ENCODE measurements at places on chromosomes 1 and 21.

DNA sequence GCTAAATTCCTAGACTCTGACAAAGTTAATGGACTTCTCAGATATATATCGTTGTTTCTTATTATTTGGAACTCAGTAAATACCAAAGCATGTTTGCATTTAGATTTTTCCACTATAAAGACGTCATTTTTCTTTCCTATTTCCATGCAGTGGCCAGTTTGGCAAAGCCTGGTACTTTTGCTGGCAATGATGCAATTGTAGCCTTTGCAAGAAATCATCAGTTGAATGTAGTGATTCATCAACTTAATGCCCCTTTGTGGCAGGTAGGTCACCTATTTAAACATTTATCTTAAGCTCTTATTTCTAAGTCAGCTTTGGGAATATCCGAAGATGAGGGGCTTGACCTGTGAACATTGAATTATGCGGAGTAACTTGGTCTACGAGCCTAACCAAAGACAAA, 12.0 kb downstream of the OTUD3 start:
- DNase-seq, result no peak

- no peak for DNase-seq
Measured at GRCh38 chr1:18292531-18292930, 184.9 kb downstream of the IGSF21 start.

- DNase-seq, result no peak
Measured at GRCh38 chr1:185425163-185425562, 108.1 kb upstream of the IVNS1ABP start.

- no peak for DNase-seq
Measured at GRCh38 chr1:171507435-171507834, 22.1 kb downstream of the PRRC2C start.

DNA sequence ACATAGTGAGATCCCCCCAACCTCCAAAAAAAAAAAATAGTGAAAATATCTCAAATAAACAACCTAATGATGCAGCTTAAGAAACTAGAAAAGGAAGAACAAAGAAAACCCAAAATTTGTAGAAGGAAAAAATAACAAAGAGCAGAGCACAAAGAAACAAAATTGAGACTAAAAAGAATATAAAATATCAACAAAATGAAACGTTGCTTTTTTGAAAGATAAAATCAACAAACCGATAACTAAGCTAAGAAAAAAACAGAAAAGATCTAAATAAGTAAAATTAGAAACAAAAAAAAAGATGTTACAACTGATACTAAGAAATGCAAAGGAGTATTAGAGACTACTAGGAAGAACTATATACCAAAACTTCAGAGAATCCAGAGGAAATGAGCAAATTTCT, 139.3 kb upstream of the PALMD start:
- DNase-seq, result no peak

DNA sequence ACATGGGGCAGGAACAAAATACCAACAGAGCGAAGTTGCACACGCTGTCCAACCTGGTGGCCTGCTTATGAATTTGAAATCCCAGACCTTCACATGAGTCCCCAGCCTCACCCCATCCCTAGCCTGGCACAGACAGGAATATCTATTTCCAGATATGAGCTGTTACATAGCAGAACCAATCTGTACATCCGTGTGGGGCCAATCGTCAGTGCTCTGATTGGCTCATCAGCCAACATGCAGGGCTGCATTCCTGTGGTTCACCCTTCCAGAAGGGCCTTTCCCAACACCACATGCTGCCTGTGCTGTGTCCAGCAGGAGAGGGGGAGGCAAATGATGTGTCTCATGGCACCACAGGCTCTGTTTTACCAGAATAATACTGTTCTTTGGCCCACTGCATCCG, 31.3 kb downstream of the CCN1 start:
- no peak for DNase-seq

DNA sequence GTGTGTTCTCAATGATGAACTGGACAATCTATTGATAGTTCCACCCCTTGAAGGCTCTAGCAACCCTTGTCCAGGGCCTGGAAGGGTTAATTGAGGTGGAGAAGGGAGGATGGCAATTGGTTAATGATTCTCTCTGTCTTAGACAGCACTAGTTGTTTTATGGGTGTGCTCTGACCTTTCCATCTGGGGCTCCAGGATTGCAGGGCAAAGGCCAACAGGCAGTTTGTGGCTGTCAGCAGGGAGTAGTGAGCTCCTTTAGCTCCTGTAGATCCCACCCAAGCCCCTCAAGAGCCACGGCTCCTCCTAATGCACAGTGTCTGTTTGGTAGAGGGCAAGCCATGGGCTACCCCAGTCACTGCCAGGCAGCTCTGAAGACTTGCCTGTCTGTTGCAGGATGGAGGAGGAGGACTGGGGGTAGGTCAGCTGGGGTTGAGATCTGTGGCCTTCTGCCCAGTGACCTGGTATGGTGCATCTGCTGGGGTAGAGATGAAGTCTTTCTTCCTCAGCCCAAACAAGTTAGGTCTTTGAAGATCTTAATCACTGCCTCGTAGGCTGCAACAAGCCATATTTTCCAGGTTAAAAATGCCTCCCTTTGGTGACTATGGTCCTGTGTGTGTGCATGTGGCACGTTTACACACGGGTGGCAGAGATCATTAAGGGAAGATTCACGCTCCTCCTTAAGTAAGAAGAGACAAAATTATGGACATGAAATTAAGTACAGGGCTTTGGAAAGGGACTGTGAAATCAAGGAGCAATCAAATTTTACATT, 7.7 kb downstream of the MROH7 start:
- no peak for DNase-seq

GRCh38 chr1:24735156-24735508, 10.1 kb upstream of the CLIC4 start:
- no peak for DNase-seq

DNA sequence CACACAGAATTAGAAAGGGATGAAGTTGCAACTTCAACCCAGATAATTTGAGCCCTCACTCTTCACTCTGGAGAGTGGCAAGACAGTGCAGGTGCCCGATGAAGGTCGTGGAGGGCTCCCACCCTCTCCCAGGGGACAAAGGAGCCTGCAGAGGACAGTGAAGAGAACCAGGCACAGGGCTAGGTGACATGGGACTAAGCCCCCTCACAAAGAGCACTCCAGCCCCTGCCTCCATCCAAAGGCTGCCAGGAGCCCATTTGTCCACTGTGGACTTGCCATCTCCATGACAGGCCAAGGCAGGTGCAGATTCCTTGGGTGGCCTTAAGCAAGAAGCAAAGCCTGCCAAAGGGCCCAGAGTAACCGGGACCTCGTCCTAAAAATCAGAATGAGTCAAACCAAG, 15.1 kb downstream of the ERRFI1 start:
- no peak for DNase-seq

- no peak for DNase-seq
Measured at GRCh38 chr1:100876291-100876690, 18.4 kb downstream of the EXTL2 start.

DNA sequence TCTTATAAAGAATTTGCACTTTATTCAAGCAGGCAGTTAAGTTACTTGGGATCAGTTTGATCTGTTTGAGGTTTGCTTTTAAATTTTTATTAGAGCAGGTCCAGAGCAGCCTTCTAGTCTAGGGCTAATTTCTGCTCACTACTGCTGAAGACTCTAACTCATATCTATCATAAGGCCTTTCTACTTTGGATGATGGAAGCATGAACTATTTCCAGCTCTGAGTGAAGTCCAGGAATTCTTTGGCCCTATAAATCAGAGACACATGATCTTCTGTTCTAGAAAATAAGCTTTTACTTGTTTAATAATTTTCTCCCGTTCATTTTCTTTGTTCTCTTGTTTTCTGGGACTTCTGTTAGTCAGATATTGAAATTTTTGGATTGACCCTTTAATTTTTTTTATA, 14.7 kb downstream of the NIBAN1 start:
- no peak for DNase-seq

DNA sequence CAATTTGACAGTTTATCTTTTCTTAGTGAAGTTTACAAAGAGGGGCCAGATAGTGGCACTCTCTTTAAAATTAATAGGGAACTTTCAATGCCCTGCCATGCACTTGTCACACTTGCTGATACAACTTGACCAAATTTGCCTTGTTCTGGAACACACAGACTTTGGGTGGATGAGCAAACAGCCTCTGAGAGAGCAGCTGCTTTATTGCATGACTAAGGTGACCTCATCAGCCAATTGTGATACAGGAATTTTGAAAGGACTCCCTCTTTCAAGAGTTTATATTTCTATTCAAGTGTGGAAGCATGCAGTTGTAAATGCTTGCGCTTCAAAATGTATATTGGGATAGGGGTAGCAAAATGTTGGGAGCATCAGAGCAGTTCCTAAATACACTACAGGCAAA, 2.1 kb upstream of the RGS1 start:
- no peak for DNase-seq

DNA sequence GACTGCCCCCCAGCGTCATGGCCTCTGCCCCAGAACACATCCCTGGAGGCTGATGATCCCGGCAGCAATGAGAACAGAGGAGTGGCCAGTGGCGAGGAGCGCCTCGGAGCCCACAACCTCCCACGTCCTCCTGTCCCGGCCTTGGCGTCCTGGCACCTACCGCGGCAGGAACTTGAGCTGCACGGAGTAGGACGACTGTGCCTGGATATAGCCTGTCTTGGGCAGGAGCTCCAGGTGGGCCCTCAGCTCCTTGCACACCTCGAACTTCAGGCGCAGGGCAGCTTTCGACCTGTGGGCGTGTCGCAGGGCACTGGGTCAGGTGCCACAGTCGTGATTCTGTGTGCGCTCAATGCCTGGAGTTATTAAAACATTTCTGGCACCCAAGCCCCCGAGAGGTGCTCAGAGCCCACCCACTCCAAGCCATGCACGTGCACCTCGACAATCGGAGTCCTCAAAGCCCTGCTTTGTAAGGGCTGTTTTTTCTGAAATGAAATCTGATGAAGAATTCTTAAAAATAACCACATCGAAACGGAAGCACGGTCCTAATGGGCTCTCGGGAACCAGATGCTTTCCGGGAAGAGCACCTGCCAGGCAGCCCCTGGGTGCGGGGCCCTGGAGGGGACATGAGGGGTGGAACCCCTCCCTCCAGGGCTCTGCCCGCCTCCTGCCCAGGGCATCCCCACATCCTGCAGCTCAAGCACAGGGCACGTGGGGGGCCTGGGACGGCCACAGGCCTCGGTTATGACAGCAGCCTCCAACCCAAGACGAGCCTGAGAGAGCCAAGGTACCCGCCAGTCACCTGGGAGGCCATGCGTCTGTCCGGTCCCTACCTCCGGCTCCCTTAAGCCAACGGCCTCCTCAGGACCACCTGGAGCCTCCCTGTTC, 23.0 kb upstream of the TMEM52 start:
- DNase-seq, result no peak

GRCh38 chr1:209398313-209398991, 185.1 kb upstream of the CAMK1G start:
- no peak for DNase-seq

- peak; percentile 67 for DNase-seq
Measured at GRCh38 chr1:204493984-204494280, 673 bp downstream of the PIK3C2B start.

DNA sequence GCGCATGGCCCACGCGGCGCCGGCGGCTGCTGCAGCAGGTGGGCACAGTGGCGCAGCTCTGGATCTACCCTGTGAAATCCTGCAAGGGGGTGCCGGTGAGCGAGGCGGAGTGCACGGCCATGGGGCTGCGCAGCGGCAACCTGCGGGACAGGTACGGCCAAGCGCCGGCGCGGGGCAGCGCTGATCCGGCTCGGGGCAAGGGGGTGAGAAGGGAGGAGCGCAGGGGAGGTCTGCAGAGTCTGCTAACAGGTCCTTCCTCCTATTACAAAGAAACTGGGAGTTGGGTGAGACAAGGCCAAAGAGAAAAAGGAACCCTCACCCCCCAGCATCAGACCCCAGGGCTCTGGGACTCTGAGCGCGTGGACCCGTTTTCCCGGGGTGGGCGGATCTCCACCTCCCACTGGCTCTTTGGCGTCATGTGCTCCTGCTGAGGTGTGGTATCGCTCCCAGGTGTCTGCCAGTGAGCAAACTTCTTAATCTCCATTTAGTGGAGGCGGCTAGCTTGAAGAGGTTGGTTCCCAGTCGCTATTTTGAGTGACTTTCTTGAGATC, 431 bp downstream of the MTARC1 start:
- DNase-seq, result no peak

- no peak for DNase-seq
Measured at GRCh38 chr21:35565204-35565611, 495.1 kb downstream of the SETD4 start.

DNA sequence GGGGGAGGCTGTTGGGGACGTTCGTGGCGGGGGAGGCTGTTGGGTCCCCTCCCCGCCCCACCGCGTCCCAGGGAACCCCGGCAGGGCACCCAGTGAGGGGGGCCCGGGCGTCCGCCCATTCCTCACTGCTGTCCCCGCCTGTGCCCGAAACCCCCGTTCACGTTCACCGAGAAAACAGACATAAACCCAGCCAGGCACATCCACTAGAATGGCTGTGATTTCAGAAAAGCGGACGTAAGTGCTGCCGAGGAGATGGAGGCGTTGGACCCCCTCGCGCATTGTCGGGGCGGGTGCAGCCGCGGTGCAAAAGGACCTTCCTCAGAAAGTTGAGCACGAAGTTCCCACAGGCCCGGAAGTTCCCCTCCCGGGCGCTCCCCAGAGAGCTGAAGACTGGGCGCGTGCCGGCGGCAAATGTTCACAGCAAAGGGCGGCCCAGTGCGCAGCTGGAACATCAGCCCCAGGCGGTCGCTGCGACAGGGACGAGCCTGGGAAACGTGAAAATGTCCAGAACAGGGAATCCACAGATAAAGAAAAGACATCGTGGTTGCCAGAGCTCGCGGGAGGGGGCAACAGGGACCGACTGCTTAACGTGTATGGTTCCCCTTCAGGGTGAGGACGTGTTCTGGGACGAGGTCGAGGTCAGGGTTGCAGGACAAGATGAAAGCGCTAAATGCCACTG, 18.5 kb upstream of the SAMD11 start:
- DNase-seq, result peak; percentile 46

- DNase-seq, result no peak
Measured at GRCh38 chr1:169298441-169298840, 69.2 kb downstream of the NME7 start.

GRCh38 chr21:14358775-14359174, 24.2 kb downstream of the HSPA13 start:
- DNase-seq, result no peak

- no peak for DNase-seq
Measured at GRCh38 chr1:167105271-167106118, 11.6 kb downstream of the STYXL2 start.

DNA sequence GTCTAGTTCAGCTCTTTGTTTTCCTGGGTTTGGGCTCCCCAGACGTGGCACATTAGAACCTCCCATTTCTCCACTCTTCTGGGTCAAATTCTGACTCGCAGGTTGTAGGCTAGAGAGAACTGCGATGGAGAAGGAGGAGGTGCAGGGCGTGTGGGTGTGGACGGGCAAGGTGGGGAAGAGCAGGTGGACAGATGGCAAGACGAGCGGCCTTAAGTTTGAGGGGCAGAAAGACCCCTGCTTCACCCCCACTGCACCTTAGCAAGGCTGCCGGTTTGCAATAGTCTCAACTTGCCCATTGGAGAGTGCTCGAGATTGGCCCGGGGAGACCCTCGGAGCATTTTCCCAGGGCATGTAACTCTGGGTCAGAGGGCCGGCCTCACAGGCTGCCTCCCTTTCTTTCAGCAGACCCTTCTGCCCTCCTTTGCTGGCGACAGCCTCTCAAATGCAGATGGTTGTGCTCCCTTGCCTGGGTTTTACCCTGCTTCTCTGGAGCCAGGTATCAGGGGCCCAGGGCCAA, 1.7 kb downstream of the IL24 start:
- DNase-seq, result no peak

GRCh38 chr1:230754796-230755195, 7.6 kb downstream of the CAPN9 start:
- DNase-seq, result no peak

GRCh38 chr1:46656643-46657042, 11.5 kb downstream of the ATPAF1 start:
- no peak for DNase-seq

All from T-cell (primary cell).